Amniotic epithelial cell (primary cell): ENCODE measurements at places on chromosomes 3 and 15.

GRCh38 chr3:128353361-128353965, 113.2 kb downstream of the DNAJB8 start:
- no peak for DNase-seq

- no peak for DNase-seq
Observed at GRCh38 chr15:91369823-91370222, 269.8 kb downstream of the SV2B start.

GRCh38 chr3:72043204-72044133, 258.5 kb upstream of the PROK2 start:
- DNase-seq = peak; percentile 61

GRCh38 chr15:92043283-92043682, 189.8 kb downstream of the SLCO3A1 start:
- no peak for DNase-seq

DNA sequence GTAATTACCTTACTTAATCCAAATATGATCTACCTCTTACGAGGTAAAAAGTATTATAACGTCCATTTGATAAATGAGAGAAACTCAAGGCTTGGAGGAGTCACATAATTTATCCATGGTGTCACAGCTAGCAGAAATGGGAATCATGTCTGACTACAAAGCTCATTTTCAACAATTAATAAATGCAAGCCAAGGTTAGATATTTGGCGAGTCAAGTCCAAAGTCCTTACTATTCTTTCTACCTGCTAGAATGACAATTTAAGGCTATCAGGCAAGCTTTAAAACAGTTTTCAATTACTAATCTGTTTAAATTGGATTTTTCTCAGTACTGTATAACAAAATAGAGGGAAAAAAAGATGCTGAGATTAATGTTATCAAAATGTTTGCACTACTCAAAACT, 68.6 kb downstream of the DLG1 start:
- no peak for DNase-seq

DNA sequence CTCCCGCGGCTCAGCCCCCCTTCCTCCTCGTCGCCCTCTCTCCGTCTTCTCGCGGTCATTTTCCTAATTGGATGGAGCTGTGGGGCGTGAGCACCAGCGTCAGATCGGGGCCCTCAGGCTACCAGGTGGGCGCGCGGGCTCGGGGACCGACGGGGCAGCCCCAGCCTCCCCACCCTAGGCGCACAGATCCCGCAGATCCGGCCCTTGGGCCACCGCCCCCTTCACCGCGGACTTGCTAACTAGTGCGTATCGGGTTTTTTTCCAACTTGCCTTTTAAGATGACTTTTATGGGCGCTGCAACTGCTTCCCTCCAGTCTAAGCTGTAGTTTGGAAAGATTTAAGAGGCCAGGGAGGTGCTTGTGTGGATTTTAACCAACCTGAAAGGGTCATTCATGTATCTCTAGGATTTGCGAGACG, 1.3 kb downstream of the ZNF710 start:
- DNase-seq = no peak

- peak; percentile 70 for DNase-seq
Observed at GRCh38 chr3:64063207-64063982, 40.1 kb upstream of the PSMD6 start.

GRCh38 chr3:157231071-157231470, 71.1 kb upstream of the CCNL1 start:
- peak; percentile 86 for DNase-seq

DNA sequence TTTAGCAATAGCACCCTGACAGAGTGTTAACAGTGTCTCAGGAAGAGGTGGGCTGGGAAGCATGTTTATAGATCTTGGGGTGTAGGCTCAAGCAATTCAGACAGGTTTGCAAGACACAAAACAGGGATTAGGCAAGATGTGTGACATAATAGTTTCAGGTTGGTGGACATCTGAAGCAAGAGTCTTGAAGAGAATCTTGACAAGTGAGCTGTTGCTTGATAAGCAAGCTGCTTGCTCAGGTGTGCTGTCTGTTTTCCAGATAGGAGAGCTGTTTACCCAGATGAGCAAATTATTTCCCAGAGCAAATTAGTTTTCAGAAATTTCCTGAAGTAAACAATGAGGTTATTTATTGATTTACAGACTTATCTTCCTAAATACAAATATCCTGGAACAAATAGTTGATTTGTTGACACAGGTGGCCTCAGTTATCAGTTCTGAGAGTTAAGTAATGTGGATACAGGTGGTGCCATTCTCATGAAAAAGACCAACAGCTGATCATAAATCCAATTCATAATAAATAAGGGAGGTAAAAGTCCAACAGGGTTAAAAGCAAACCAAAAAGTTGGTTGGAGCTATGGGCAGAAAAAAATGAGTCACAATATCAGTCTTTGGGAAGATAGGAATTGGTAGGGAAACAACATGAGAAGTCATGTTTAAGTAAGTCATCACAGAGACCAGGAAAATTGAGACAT, 437.3 kb downstream of the TBL1XR1 start:
- DNase-seq = no peak

DNA sequence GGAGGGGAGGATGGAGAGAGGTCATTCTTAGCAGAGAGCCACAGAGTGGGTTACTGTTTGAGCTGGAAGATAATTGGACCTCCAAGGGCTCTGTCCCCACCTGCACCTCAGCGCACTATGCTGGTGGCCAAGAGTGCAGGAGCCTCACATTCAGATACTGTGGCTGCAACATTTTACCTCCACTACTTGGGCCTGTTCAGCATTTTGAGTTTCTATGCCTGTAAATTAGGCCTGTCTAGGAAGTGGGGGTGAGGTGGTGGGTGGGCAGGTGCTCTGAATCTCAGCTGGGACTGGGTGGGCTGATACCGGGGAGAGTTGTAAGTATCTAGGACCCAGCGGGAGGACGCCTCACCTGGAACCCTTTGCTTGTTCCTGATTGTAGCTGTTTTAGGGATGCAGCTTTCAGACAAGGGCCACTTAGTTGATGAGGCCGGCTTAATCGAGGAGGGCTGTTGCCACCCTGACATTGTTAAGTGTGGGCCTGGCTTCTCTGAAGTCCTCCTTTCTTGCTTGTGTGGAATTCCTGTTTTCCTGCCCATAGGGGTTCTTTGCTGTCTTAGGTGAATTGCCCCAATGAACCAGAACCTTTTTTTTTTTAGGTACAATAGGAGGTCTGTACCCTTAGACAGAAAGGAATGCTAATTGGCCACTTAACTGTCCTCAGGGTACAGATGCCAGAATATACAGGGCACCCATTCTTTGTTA, 83.8 kb downstream of the SMAD3 start:
- DNase-seq = no peak

- DNase-seq = no peak
Observed at GRCh38 chr3:76293856-76294255, 508.5 kb upstream of the ZNF717 start.

GRCh38 chr3:35524856-35525255, 114.5 kb upstream of the ARPP21 start:
- no peak for DNase-seq

GRCh38 chr15:47750030-47750739, 32.9 kb downstream of the SEMA6D start:
- peak; percentile 86 for DNase-seq

- DNase-seq = no peak
Observed at GRCh38 chr3:187799942-187800641, 54.8 kb upstream of the BCL6 start.

DNA sequence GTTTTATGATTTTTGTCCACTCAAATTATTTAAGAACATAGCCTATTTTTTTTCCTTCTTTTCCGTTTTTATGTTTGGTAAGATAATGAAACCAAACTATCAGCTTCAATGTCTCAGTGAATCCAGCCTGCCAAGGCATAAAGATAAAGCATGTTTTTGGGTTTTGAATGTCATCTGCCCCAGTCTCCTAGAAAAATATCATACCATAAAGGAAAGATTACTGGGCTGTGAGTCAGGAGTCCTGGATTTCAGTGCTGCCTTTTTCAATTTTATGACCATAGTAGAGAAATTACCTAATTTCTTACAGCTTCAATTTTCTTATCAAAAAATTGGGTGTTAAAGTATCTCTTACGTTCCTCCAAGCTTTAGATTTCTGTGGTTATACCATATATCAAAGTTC, 87.5 kb downstream of the GAP43 start:
- DNase-seq = peak; percentile 33

DNA sequence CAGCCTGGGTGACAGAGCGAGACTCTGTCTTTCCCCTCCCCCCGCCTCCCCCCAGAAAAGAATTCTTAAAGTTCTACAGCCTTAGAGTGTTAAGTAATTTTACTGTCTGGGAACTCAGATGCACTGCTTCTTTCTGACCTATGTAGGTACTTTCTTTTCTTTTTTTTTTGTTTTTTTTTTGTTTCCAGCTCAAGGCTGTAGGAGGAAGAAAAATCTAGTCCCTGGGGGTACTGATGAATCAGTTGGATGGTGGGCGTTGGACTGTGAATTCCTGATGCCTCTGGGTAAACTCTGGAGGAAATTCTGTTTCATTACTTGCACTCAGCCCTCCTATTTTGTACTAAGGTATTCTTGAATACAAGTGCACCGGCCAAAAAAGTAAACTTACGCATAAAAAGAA, 10.8 kb downstream of the GHRL start:
- no peak for DNase-seq

DNA sequence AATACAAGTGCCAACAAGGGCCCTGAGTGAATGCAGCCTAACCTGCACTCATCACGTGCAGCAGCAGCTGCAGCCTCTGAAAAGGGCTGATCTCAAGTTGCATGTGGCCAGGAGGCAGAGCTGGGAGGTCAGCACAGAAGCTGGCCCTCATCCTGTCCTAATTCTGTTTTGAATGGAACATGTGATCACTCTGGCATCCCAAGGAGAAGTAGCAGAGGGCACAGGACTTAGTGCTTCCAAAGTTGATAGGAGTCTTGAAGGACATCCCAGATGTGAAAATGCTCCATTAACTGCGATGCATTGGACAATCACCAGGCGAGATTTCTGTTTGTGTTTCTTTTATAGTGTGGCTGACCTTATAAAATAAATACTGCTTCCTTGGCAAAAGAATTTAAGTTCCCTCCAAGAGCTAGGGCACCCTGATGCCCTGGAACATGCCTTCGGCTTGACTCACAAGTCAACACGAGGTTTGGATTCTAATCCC, 31.6 kb upstream of the STAG1 start:
- no peak for DNase-seq

DNA sequence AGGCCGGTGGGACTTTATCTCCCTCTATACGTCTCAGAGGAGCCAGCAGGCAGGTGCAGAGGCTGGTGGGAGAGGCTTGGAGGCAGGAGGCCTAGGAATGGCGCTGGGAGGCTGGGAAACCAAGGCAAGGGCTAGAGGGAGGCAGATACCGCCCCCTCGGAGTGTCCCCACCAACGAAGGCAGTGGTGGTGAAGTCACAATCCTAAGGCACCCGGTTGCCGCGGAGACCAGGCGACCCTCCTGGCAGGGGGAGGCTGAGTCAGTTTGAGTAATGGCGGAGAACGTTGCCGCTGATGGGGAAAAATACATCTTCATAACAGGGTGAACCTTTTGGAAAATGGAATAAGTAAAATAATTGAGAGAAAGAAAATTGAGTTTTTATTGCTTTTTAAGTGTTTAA, 29.9 kb upstream of the CACNA2D2 start:
- DNase-seq = no peak

- no peak for DNase-seq
Observed at GRCh38 chr3:47429476-47430270, 46.1 kb downstream of the SCAP start.
